HT1080 (cell line): ENCODE measurements at places on chromosomes 6 and 20.

DNA sequence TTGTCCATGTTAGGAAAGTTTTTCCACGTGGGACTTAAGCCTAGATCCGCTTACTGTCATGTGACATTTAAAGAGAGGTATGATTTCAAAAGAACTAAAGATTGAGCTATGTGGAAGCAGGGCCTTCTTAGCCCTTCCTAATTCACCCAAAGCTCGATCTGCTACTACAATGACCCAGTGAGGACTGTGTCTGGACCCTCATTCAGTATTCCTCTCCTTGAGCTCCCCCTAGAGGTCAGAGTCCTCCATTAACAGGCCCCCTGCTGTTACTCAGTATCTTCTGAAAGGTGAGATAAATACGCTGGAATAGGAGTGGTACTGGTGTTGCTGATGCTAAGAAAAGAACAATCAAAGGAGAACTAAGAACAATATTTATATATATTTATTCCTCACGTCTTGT lies 414.0 kb downstream of the GJA1 start:
- peak; percentile 53 for DNase-seq

DNA sequence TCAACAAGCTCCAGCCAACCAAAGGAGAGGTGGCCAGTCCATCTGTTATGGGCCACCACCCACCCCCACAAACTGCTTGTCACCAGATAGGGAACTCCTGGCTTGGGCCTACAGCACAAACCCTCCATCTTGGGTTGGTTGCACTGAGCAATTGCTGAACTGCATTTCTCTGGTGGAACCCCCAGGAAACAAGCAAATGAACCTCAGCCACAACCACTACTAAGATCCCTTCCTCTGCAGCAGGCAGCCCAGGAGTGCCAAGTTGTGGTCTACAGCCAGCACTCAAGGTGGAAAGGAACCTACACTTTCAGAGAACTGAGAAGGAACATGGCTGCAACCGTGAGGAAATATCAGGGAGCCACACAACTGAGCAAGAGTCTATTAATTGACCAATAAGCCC lies 171.6 kb downstream of the TMEM200A start:
- DNase-seq = no peak

DNA sequence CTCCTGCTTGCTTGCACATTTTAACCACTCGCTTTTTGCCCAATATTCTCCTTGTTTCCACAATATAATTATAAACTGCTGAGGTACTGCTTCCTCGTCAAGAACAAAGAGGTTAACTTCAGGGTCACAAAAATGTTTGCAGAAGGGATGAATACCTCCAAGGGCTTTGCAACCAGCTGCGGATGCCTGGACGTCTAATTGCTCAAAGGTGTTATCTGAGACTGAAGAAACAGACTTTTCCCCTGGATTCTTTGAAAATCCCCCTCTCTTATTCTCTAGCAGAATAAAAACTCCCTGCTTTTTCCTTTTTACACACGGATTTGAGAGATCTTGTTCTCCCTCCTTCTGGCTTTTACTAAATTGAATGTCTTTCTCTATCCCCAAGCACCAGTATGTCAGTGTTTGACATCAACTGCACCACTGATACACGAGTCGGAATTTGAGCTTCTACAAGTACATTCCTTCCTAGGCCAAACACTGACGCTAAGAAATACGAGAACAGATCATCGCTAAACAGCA lies 336 bp upstream of the SMPDL3A start:
- no peak for DNase-seq

DNA sequence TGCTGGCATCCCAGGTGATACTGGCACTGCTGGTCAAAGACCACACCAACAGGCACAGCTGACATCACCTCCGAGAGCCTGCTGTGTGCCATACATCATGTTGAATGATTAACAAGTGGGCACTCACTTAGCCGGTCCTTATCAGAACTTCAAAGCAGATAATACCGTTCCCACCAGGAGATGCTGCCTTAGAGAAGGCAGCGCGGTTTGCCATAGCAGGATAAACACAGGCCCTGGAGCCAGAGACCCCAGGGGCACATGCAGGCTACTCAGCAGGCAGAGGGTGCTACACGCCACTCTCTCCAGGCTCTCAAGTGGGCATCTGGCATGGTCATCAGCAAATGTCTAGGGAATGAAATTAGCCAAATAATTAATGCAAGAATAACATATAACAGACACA lies 86.5 kb upstream of the CST7 start:
- DNase-seq = no peak

DNA sequence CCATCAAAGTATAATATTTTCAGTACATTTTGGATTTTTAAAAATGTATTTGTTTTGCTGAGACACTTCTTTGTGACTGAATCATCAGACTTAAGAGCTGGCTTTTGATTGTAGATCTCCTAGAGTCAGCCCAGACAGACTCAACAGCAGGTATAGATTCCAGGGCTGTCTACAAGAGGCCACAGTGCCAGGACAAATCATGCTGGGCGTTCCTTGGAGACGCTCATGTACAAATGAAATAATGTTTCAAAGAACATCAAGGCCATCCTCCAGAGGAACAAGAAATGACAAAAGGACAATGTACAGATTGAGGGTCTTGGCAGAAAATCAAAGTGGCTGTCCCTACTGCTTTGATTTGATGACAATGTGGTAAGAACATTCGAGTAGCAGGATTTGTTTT lies 369.3 kb downstream of the GRIK2 start:
- DNase-seq = no peak
